Hematopoietic multipotent progenitor cell (in vitro differentiated cells): ENCODE measurements at places on chromosomes 16 and 17.

DNA sequence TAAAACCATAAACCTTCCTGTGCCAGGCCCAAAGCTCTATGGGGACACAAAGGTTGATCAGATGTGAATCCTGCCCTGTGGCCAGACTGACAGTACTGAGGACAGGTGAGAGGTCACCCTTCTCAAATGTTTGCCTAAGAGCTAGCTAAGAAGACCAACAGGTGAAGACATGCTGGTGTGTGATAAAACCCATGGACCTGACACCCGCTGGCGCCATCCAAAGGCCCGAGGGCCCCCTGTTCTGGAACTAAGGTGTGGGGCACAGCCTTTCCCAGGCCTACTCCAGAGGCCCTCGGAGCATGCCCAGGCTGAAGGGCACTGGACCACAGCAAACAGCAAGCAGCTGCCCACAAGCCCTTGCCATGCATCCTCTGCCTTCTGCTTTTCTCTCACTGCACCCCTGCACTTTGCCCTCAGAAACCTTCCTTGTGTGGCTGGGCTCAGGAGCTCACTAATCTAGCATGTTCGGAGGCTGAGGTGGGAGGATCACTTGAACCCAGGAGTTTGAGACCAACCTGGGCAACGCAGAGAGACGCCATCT is 5.2 kb upstream of the CDK3 start:
- no peak for DNase-seq

GRCh38 chr17:37344519-37344918 is 31.3 kb upstream of the C17orf78 start:
- DNase-seq, result no peak

- DNase-seq, result no peak
These were observed 5.7 kb upstream of the DOC2B start for GRCh38 chr17:187130-187529.

DNA sequence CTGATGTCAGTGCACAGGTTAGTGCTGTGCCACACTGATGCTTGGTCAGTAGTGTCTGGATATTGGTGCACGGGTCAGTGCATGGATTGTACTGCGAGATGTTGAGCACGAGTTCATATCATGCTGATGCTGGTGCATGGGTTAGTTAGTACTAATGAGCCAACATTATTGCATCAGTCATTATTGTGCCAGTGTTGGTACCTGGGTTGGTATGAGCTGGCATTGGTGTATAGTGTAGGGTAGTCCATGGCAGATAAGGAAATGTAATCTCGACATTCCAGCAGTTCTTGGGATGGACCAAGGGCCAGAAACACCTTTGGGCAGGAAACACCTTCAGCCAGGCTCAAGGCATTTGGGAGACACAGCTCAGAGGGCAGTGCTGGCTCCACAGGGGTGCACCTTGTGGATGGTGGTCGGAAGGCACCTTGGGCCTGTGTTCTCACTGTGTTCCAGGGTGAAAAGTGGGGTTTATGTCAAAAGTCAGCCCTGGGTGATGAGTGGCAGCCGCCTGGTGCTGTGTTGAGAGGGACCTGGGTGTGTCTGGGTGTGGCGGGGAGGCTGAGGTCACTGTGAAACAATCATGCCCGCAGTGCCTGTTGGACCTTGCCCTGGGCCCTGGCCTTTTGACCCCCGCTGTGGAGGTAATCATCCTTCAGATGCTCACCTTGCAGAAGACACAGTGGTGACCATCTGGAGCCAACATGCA is 100.7 kb upstream of the ZNF469 start:
- no peak for DNase-seq

- DNase-seq, result no peak
These were observed 14.4 kb downstream of the CTRL start for GRCh38 chr16:67917140-67917851.

DNA sequence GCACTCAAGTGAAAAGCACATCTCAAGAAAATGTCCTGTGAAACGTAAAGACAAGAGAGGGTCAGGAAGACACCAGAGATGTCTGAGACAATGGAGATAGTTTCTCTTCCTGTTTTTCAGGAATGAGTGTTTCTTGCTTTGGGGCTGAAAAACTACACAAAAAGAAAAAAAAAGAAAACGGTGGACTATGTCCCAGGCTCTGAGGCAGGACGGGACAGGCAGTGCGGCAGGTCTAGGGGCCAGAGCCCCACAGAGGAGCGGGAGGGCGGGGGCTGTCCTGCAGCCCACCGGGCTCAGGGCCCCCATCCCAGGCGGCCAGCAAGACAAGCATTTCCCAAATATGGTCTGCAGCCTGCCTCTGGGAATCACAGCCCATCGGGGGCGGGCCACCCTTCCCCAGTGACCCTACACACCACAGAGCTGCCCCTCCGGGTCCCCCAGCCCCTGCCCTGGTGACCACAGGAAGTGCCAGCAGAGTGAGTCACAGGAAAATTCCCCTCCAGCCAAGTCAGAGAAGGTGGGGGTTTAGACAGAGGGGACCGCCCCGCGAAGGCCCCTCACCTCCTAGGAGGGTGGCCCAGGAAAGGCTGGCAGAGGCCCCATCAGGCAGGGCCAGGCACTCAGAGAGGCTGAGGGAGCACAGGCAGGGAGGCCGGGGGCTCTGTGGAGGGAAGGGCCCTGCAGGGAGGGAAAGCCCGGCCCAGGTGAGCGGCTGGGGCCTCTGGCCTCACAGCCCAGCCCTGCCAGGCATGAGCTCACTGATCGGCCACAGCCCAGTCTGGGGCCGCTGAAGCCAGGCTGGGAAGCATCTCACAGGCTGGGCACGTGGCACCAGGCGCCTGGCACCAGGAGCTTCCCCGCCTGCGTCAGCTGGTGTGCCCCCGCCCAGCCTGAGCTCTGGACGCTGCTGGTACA is 6.3 kb downstream of the BCAR1 start:
- no peak for DNase-seq

DNA sequence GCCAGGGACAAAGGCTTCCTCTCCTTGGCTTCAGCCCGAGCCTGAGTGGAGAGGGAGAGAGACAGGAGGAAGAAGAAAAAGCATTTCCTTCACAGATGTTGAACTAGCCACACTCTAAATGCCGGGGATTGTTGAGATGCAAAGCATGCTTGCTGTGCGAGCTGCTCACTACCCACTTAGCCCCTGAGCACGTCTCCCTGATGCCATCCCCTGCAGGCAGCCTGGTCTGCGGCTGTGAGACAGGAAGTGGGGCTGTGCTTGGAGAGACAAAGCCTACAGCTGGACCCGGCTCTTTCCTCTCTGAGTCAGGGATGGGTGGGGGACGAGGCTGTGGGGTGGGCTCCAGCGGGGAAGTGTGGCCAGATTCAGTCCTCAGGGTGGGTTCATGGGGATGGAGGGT is 13.7 kb downstream of the WNT9B start:
- peak; percentile 34 for DNase-seq

DNA sequence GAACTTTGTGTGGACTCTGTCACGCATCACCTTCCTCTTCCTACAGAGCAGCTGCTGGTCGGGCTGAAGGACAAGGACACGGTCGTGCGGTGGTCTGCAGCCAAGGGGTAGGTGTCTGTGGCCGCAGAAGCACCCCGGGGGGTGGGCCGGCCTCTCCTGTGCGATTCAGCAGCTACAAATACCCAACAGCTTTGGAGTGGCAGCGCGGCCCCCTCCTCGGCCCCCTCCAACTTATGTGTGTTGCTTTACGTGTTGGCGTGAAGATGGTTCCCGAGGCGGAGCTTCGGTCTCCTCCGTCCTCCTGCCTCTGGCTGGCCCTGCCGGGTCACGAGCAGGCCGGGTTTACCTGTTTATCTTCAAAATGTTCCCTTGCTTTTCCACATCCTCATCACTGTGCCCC is 32.3 kb downstream of the ZNF750 start:
- no peak for DNase-seq

DNA sequence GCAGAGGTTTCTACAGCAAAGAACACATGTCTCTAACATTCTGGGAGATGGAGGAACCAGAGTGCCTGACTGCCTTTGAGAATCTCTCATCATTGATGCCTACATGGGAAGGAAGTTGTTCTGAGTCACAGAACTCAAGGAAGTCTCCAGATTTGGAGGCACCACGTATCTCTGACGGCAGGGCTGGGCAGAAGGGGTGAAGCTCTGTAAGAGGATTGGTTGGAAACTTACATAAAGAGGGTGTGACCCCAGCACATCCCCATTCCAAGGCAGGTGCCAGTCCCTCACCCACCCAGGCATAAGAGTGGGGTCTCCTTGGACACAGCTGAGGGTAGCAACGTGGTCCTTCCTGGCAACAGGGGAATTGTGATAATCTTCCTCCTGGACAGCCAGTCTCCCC is 17.4 kb downstream of the TNFRSF13B start:
- no peak for DNase-seq

DNA sequence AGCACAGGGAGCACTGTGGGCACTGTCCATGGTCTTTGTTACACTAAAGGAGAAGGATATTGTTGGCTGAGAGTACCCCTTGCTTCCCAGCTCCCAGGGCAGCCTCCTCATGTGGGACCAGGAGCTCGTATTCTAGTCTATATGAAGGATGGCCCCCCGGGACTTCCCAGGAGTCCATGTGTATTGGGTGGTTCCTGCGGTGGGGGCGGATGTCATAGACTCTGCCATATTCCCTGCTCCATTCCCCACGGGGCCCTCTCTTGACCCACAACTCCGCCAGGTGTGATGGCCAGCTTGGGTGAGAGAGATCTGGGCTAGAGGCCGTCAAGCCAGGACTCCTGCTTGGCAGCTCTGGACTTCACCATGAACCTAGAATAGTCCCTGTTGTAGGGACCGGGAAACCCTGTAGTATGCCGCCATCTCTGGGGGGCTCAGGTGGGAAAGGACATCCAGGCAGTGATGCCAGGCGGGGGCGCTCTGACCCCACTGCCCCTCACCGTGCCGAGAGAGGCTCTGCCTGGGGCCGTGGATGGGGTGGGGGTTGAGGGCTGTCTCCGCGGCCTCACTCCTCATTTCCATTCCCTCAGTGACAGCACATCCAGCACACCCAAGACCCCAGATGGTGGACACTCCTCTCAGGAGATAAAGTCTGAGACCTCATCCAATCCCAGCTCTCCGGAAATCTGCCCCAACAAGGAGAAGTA is 37.8 kb downstream of the OR1D5 start:
- DNase-seq, result no peak

DNA sequence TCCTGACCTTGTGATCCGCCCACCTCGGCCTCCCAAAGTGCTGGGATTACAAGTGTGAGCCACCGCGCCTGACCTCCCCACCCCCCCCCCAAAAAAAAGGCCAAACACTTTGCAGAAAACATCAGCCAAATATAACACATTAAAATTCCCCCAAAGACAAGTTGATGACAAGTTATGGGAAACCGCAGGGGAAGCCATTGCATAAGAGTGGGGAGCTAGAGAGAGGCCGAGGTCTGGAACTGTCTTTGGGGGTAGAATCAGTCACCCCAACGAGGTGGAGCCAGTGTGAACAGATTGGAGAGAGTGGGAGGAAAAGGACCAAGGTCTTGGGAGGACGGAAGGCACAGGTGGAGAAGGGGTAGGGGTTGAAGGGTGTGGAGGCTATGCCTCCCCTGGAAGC is 2.8 kb downstream of the DRC3 start:
- DNase-seq, result no peak

DNA sequence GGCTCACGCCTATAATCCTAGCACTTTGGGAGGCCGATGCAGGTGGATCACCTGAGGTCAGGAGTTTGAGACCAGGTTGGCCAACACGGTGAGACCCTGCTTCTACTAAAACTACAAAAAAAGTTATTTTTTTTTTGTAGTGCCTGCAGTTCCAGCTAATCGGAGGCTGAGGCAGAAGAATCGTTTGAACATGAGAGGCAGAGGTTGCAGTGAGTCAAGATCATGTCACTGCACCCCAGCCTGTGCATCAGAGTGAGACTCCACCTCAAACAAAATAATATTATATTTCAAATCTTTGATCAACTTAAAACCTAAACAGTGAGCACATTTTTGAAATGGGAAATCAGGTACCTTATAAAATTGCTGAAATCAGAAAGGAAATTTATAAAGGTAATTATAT is 36.5 kb downstream of the NCOR1 start:
- no peak for DNase-seq

DNA sequence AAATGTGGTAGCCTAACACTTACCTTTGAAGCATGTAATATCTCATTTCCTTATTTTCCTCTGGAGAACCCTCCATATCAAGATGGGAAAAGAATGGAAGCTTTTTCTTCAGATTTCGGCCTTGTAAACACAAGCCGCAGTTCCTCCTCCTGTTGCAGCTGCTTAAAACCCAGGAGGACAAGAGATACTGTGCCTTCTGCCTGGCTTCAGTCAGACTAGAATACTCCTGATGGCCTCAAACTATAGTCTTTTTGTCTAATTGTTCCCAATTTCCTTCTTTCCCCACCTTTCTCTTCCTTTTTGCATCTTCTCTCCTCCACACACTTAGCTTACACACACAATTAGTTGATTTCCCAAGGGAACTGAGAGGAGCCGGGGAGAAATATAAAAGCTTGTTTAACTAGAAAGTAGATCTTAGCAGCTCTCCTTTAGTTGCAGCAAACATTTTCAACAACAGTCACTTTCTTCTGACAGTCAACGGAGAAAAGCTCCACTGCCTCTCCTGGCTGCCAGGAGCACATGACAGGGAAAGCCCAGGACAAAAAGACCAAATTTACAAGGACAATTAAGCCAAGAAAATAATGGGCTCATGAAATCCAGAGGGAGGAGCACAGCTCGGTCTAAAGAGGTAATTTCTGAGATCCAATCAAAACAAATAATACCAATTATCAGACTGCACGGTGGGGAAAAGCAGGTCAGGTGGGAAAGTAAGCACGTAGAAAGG is 76.4 kb upstream of the C17orf78 start:
- no peak for DNase-seq

DNA sequence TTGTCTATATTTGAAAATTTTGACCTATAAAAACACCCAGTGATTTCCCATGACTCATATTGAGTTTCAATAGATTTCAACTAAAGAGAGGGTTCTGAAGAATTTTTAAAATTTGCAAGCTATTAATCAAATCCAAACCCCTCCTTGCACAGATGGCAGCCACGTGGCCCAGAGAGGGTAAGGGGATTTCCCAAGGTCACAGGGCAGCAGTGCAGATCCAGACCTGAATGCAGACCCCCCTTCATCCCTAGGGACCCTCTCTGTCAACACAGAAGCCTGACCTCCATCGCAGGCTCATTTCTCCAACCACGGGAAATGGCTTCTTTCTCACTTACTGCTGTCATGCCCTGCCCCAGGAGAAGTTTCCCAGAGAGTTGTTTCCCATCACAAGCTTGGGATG is 24.7 kb upstream of the CES5A start:
- no peak for DNase-seq
